ENCODE measurements at places on chromosomes 3 and 15. TPM values are rescaled to one million over a fixed set of nuclear protein-coding genes. Genes with fewer than 3 reads are reported as not detected.

DNA sequence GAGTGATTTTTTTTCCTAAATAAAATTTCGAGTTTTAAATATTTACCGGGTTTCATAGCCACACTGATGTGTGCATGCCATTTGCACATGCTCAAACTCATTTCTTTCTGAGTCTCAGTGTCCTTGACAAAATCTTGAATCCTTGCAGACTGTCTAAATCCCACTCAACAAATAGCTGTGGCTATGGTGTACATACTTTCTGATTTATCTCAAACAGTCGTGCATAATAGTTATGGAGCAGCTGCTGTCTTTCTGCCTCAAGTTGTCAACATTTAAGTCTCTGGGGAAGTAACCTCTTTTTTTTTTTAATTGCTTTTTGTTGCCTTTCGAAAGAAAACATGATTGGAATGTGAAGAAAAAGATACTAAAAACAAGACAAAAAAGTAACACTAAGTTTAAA lies 52.8 kb upstream of the UTS2B start:
- DNase-seq = no peak

DNA sequence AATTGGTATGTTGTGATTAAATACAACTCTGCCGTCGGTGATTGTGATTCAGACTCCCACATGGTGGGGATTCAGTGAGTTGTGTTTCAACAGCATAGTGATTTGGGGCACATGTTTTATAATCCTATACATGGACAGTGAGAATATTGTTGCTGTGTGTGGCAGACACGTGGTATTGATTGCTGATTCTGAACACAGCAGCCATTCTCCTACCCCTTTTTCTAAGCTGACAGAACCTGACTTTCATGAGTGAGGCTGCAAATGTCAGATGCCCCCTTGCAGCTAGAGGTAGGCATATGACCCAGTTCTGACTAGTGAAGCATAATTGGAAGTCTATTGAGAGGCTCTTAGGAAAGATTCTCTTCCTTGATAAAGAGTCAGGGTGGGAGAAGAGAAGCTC lies 155.0 kb upstream of the STRIT1 start:
- DNase-seq = no peak

- no peak for DNase-seq
Measured at GRCh38 chr15:62457100-62457499, 292.0 kb upstream of the C2CD4B start.

The PRTG gene
- total RNA-seq = 2.1 TPM

The WNT5A gene
- 63.3 TPM for total RNA-seq

- no peak for DNase-seq
Measured at GRCh38 chr3:148914936-148915690, 50.0 kb downstream of the CPA3 start.

The ADCY5 gene
- total RNA-seq = 0.85 TPM

The BRK1 gene
- total RNA-seq = 121 TPM

DNA sequence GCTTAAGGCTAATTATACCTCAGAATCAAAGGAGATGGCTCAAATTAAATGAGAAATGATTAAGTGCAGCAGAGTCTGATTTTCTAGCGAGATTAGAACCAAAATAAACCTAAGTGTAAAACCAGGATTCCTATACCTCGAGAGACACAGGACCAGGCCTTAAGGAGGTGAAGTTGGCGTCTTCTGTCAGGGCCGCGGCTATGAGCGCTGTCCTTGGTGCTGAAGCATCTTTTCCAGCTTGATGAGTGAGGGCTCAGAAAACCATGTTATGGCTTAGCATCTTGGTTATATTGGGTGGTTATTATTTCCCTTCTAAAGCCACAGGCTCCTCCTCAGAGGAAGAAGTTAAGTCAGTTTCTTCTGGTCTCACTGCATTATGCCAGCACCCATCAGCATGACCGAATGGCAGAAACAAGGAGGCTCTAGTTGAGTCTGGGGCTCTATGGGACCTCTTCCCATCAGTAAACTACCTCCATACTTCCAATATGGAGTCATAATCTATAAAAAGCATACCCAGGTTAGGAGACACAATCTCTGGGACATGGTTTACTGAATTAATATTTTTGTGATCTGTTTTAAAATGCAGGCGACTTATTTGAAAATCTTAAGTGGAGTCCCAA lies 120.1 kb upstream of the NMNAT3 start:
- no peak for DNase-seq

DNA sequence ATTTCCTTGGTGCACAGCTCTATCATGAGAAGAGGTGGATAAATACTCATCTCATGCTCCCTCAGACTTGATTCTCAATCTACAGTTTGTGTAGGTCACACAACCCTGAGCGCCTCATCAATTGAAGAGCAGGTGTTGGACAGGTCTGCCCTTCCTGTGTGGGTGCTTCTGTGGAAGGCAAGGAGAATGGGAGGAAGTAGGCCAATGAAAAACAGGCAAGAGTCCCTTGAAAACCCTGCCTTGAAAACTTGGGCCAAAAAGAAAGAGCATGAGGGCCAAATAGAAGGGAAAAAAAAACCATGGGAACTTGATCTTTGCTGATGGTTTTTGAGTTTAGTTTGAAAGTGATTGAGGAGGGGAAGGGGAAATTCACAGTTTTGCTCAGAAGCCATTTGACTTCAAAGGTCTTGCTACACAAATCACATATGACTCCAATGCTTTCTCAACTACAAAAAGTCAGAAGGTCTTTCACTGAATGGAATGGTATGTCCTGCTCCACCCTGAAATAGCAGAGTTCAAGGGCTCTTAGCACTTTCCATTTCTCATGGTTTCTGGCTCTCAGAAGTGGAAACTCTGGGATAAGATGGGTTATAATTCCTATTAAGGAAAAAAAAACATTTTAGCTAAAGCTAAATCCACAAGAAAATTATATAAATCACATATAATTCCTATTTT lies 37.2 kb upstream of the TM4SF1 start:
- no peak for DNase-seq

DNA sequence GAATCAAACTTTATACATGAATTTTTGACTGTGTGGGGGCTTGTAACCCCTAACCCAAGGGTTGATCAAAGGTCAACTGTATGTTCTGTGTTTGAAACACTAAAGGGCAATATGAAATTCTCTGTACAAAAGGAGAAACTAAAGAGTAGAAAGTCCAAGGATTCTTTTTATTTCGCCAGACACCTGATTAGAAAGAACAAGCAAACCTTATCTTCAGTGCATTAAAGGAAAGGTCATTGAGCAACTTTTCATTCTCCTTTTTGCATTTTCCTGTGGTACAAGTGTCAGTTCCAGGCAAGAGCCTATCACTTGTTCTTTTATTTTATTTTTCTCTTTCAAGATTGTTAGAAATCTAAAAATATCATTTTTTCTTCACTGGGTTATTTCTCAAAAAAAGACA lies 430.1 kb upstream of the EPHA3 start:
- no peak for DNase-seq

GRCh38 chr15:31390777-31391486 lies 64.3 kb downstream of the KLF13 start:
- DNase-seq = no peak

- DNase-seq = no peak
Measured at GRCh38 chr15:95894407-95894956, 436.0 kb upstream of the NR2F2 start.

The RTP4 gene
- 16.6 TPM for total RNA-seq

The EPHB3 gene
- 1.0 TPM for total RNA-seq

GRCh38 chr3:148940983-148941382 lies 50.4 kb upstream of the GYG1 start:
- DNase-seq = no peak

DNA sequence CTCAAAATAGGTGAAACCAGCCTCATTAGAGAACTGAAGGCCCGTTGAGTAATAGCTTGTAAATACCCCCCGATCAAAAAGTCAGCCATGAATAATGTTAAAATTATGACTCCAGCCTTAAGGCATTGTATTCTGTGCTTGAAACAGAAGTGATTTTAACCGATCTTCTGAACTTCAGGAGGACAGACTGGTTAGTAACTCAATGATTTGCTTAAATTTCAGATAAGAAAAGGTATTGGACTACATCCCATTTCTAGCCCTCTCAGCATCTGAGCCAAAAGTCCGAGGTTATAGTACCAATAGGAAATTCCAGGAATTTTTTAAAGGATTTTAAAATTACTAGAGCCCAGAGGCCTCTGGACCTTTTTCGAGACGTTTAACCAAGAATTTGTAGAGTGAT lies 67.7 kb upstream of the FGF12 start:
- no peak for DNase-seq

The CACNA2D2 gene
- total RNA-seq = not detected

The GUCA1C gene
- total RNA-seq = not detected

- no peak for DNase-seq
Measured at GRCh38 chr3:79985816-79986215, 218.0 kb upstream of the ROBO1 start.

DNA sequence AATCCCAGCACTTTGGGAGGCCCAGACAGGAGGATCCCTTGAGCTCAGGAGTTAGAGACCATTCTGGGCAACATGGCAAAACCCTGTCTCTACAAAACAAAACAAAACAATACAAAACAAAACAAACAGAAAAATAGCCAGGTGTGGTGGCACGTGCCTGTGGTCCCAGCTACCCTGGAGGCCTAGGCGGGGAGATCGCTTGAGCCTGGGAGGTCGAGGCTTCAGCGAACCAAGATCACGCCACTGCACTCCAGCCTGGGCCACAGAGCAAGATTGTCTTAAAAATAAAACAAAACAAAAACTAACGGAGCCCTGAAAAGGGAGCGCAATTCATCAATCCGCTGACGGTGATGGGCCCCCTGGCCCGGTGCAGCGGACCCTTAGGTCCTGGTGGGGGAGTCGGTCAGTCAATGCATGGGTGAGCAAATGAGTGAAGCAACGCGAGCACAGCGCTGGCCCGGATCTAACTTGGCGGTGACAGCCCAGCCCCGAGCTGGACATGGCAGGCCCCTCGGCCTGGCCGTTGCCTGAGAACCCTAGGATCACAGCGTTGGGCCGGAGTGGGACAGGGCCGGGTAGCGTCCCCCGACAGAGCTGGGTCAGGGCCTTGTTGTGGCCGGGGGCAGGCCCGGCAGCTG lies 52.4 kb upstream of the BLM start:
- DNase-seq = no peak

The ANKUB1 gene
- not detected for total RNA-seq

The SLC22A13 gene
- not detected for total RNA-seq

The ARPP21 gene
- 0.41 TPM for total RNA-seq

The NPAP1 gene
- not detected for total RNA-seq

DNA sequence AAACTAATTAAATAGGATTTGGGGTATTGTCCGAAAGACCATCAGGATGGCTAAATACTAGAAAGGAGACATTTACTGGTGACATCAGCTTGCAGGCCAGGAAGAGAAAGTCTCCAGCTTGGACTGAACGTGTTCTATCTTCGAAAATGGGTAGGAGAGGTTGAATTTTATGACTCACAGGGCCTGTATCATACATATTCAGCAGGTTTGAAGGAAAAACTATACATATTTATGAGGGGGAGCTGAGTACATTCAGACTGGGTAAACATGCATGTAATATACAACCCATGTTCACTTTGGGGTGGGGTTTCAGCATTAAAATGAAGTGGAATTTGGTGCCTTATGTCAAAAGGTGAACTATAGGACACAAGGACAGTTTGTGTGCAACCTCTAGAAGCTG lies 129.3 kb upstream of the CRBN start:
- no peak for DNase-seq

The ZBBX gene
- total RNA-seq = 1.0 TPM

The CEMIP gene
- 0.06 TPM for total RNA-seq

- no peak for DNase-seq
Measured at GRCh38 chr15:89155122-89155521, 66.3 kb downstream of the RLBP1 start.

DNA sequence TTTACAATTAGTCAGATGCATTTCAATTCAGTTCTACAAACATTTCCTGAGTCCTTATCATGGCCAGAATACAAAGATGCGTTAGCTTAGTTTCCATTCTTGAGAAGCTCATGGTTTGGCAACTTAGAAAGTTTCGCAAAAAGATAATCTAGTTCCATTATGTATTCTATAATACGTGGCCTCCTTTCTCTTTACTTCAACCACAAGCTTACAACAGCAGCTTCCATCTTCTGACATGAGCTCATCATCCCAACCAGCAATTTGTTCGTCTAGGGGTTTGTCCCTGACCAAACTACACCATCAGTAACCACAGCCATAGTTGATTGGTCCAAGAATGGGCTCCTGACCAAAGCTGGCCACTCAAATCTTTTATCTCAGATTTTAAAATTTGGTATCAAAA lies 267.6 kb upstream of the TBC1D5 start:
- DNase-seq = no peak

DNA sequence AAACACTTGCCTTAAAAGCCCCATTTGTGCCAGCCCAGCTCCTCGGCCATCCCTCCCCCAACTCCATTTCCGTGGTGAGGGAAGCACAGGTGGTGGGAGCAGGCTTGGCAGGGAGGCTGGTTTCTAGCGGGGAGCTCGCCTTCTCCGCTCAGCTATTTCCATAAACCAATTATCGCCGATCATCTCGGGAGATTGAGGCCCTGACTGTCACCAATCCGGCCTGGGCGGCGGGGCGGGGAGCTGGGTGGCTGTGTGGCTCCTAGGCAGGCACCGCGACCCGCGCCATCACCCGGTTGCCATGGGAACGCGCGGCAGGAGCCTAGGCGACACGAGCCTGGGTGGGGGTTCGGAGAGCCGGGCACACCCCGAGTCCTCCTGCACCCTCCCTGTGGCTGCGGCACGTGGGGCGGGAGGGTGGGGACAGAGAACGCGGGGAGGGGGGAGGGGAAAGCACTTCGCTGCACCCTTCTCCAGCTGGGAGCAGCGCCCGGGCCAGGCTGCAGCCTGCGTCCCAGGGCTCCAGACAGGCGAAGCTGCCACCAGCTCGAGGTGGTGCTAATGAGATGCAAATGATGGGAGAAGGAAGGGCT lies 9.3 kb downstream of the CCDC33 start:
- no peak for DNase-seq

- no peak for DNase-seq
Measured at GRCh38 chr3:23861689-23862088, 55.1 kb downstream of the NKIRAS1 start.

DNA sequence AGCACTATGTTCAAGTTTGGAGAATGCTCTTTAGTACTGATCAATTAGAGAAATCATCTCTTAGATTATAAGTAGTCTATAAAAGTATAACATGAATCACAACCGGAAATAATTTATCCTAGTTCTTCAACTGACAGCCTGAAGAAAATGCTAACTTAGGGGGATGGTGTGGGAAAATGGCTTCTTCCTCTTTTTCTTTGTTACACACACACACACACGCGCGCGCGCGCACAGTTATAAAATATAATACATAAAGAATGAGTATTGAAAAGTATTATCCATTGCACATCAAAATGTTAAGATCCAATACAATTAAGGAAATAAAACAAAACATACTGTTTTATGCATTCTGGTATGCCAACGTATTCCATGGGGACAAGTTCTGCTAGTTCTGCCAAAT lies 11.2 kb upstream of the GTF2A2 start:
- no peak for DNase-seq
